ENCODE measurements at places on chromosomes 3 and 15.

- no peak for DNase-seq
Observed at GRCh38 chr15:35713733-35714132, 167.8 kb upstream of the DPH6 start.

DNA sequence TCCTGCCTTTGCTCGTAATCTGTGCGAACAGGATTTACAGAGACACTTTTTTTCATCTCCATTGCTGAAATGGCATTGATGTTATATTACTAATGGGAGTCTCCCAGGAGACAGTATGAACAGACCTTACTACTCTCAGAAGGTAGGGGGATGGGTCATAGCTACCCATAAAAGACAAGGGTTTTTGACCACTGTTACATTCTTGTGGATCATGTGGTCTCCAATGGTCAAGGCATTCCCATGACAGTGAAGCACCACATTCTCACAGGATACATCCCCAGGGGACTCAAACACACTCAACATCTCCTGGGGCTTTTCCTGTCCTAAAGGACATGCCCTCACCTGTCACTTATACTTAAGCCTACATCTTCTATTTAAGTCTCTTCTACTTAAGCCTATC, 40.8 kb downstream of the MKRN3 start:
- DNase-seq = no peak

GRCh38 chr15:55863911-55864310, 121.0 kb upstream of the PRTG start:
- DNase-seq = no peak

GRCh38 chr3:127820826-127821313, 1.4 kb downstream of the MGLL start:
- peak; percentile 34 for DNase-seq

- DNase-seq = no peak
Observed at GRCh38 chr3:123152687-123153086, 49.1 kb upstream of the SEC22A start.

DNA sequence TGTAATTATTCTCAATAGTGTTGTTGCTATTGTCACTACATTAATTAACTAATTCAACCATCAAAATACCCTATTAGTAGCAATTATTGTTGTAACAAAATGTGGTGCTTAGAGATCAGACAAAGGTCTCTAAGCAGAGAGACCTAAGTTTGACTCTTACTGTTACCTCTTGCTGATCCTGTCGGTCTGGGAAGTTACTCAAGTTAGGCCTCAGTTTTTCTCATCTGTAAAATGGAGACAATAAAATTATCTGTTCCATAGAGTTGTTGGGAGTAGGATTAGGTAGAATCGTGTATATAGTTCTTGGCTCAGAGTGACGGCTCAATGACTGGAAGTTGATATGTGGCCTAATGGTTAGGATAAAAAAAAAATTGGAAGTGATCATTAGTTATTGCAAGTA, 69.8 kb upstream of the ARL8B start:
- DNase-seq = no peak

DNA sequence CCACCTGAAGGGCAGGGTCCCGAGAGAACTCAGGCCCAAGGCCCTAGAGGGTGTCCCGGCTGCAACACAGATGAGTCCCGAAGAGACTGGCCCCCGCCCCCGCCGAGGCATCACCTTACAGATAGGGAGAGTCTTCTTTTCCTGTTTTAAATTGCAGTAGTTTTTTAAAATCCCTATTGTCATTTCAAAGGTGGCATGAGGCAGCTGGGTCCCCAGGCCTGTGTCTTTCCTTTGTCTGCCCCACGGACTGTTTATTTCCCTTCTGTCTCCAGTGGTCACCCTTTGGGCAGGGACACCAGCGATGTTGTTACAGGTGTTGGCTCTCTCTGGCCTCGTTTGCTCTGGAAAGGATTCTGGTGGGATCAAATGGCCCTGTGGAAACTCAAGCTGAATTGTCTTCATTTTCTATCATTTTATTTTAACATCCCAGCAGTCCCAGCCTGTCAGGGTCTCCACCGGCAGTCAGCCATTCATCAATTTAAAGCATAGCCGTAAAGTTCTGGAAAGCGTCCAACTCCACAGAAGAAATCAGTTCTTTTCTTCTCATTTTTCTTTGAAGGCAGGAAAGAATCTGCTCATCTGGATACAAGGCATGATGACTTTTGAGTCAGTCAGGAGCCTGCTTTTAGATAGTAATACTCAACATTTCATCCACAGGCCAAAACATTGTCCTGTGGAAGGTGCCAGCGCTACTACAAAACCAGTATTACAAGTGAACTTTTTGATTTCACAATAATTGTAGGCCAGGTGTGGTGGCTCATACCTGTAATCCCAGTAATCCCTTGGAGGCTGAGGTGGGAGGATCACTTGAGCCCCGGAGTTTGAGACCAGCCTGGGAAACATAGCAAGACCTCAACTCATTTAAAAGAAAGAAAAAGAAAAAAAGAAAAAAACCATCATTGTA, 96.2 kb downstream of the HES1 start:
- DNase-seq = no peak

GRCh38 chr3:12351145-12351544, 62.3 kb downstream of the PPARG start:
- no peak for DNase-seq

DNA sequence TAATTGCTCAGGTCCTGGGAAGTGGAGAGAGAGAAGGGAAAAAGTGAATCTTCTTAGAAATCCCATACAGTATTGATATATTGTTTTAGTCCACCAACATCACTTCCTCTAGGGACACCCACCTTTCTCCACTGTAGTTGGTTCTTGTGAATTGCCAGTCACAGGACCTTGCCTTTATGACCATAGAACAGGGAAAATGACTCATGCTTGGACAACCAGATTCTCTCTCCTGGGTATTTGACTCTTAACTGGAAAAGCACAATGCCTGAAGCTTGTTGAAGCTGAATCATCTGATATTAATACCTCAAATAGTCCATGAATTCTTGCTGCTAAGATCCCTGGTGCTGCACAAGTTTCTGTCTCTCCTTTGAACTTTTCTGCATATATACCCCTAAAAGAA, 32.5 kb upstream of the DCLK3 start:
- DNase-seq = no peak

- DNase-seq = no peak
Observed at GRCh38 chr3:55426486-55426885, 60.6 kb downstream of the WNT5A start.

- no peak for DNase-seq
Observed at GRCh38 chr3:42906070-42906847, at the start of gene ZNF662. Gene ZNF662 (plus strand): TSS chr3:42906142. CDS start chr3:42908115, 1,973 bp downstream.

GRCh38 chr15:69908590-69909420, 188.9 kb downstream of the TLE3 start:
- DNase-seq = no peak

GRCh38 chr3:97504463-97504862, 260.1 kb upstream of the ARL6 start:
- DNase-seq = no peak

DNA sequence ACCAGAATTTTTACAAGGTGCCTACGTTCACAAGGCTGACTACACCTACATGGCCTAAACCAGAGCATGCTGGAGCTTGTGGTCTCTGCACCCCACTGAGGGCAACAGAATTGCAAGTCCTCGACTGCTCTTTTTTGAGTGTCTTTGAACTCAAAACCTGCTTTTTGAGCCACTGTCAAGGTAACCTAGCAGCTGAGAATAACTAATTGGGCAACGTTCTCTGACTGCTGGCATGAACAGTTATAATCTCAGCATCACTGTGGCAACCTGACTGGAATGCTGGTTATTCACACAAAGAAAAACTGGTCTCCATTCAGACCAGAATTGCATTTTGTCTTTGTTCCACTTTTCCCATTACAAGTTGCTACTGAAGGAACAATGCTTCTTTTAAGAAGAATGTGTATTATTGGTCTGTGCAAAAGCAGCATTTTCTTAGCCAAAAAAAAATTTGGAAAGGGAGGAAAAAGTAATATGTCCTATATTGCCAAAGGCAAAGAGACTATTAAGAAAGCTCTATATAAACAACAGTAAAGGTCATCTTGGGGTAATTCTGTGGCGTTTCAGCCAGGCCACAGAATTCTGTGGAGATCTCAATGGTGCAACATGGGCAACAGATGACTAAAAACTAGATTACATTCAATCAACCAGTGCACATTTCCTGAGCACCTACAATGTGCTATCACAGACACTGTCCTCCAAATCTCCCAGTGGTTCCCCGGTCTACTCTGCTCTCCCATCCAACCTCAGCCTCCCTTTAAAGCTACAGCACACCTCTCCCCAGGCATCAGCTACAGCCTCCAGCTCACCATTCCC, 76.8 kb downstream of the TNIK start:
- no peak for DNase-seq

DNA sequence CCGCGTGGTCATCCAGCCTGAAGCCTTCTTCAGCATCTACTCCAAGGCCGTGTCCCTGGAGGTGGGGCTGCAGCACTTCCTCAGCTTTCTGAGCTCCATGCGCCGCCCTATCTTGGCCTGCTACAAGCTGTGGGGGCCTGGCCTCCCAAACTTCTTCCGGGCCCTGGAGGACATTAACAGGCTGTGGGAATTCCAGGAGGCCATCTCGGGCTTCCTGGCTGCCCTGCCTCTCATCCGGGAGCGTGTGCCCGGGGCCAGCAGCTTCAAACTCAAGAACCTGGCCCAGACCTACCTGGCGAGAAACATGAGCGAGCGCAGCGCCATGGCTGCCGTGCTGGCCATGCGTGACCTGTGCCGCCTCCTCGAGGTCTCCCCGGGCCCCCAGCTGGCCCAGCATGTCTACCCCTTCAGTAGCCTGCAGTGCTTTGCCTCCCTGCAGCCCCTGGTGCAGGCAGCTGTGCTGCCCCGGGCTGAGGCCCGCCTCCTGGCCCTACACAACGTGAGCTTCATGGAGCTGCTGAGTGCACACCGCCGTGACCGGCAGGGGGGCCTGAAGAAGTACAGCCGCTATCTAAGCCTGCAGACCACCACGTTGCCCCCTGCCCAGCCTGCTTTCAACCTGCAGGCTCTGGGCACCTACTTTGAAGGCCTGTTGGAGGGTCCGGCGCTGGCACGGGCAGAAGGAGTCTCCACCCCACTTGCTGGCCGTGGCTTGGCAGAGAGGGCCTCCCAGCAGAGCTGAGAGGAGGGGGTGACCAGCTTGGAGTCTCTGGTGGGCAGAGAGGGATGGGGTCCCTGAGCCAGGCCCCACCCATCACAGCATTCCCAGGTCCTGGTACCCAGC, 37.9 kb downstream of the GOLGA6A start:
- DNase-seq = no peak

GRCh38 chr15:88201207-88201606, 55.3 kb downstream of the NTRK3 start:
- no peak for DNase-seq

DNA sequence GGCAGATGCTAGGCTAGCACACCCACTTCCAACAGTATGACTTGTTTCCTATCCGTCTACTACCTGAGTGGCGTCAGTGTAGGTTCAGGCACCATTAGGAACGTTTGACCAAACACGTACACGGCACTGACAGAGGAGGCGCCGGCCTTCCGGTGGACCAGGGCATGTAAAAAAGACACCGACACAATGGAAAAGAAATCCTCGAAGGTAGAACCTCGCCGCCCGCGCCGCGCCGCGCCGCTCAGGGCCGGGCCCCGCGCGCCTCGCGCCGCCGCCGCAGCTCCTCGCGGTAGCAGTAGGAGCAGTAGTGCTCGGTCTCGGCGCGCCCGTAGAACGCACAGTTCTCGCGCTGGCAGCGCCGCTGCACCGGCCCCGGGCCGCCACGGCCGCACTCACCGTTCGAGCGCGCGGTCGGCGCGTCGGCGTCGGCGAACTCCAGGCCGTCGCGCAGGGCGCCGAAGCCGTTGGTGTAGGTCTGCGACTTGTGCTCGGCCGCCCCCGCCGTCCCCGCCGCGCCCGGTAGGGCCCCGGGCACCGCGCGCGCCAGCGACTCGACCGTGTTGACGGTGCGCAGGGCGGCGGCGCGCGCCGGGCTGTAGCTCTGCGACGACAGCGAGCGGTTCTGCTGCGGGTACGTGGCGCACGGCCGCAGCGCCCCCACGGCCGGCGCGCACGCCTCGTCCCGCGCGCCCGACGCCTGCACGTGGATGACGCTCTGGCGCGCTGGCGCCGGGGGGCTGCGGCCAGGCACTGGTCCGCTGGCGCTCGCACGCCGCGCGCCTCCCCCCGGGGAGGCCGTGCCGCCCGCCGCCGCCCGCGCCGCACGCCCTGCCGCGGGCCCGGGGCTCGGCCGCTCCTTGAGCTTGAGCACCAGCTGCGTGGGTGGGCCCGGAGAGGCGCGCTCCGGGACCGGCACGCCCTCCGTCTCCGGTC, 156.7 kb downstream of the KLF13 start:
- DNase-seq = no peak

- DNase-seq = no peak
Observed at GRCh38 chr15:79015416-79015815, 70.6 kb upstream of the CTSH start.

DNA sequence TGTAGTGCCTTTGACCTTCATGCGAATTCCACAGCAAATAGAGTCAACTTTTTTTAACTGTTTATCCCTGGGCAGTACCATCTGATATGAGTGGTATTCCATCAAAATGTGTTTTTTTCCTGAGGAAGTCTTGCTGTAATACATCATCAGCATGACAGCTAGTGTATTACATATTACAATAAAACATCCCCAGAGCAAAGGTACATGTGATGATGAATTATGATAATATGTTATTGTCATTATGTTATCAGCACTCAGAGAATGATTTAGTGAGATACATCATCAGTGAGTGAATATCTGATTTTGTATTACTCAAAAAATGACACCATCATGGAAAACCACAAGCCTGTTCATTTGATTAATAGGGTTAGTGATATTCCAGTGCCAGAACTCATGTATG, 69.7 kb upstream of the ARL6 start:
- DNase-seq = no peak

DNA sequence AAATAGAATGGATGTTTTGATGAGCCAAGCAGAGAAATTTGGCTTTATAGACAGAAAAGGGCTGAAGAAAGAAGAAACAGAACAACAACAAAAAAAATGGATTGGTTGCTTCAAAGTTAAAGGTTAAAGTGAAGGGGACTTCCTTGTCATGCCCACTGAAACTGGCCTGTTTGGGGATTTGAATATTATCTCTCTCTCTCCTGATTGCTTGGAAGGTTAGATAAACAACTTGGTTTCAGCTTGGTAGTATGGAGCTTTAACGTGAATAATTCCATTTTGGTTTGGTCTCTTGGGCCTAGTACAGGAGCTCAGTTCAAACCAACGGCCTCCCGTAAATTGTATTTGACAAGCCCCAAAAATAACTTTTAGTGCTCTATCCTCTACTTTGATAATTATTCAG, 70.8 kb upstream of the MBNL1 start:
- DNase-seq = no peak

DNA sequence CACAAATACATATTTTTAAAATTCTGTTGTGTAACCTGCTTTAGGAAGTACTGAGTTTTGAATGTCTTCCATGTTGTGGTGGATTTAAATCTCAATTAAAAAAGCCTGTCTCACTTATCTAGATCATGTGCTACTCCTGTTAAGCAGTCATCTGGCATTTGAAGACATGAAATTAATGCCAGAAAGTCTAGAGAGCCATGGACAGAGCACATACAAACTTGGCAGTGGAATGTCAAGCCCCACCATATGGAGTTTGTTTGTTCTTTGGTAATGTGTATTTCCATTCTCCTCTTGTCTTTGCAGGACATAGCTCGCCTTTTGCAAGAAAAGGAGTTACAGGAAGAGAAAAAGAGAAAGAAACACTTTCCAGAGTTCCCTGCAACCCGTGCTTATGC, 39.3 kb upstream of the UTS2B start:
- no peak for DNase-seq
